ENCODE measurements at places on chromosomes 3 and 15. TPM values are rescaled to one million over a fixed set of nuclear protein-coding genes. Genes with fewer than 3 reads are reported as not detected.

The SACM1L gene
- 33.9 TPM for total RNA-seq

The LEKR1 gene
- total RNA-seq: 0.43 TPM

The MYL3 gene
- total RNA-seq: not detected

The ITPKA gene
- total RNA-seq: 0.92 TPM

The MKRN2 gene
- total RNA-seq: 31.5 TPM

The LMCD1 gene
- 44.2 TPM for total RNA-seq

The C3orf20 gene
- 0.09 TPM for total RNA-seq

The COL7A1 gene
- 46.1 TPM for total RNA-seq

All from smooth muscle cell of bladder (primary cell).